ENCODE measurements at places on chromosomes 6 and 20.

DNA sequence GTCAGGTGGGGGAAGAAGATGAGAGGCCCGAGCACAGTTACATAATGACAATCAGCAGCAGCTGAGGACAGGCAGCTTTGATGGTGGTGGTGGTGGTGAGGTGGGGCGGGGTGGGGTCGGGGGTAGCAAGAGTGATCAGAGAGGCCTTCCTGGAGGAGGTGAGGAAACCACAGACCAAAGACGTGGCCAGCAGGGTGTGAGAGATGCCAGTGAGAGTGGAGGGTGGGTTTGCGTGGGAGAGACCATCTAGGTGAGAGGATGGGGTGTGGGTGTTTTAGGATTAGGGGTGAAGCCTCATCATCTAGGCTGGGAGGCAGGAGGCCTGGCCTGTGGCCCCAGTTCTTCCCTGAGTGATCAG, 76.0 kb upstream of the TOX2 start:
- DNase-seq, result no peak

- no peak for DNase-seq
These were observed 78.7 kb downstream of the DLL1 start for GRCh38 chr6:170212051-170212756.

- DNase-seq, result no peak
These were observed 249.8 kb upstream of the ID4 start for GRCh38 chr6:19587238-19587942.

GRCh38 chr6:76703786-76704185, 631.3 kb upstream of the IMPG1 start:
- DNase-seq, result no peak

DNA sequence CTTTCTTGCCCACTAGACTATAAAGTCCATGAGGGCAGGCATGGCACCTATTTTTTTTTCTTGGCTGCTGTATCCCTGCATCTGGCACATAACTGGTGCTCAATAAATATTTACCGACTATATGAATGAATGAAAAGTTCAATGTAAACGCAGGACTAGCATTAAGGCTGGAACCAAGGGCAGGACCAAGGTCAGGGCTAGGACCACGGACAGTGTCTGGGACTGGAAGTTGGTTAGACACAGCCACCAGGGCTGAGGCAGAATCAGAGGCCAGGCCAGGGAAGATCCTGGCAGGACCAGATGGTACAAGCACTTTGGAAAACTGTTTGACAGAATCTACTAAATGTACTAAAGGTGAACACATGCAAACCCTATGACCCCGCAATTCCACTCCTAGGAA, 3.7 kb downstream of the TNXB start:
- DNase-seq, result peak; percentile 50

GRCh38 chr6:151493161-151493803, 535 bp upstream of the CCDC170 start:
- DNase-seq, result peak; percentile 9

DNA sequence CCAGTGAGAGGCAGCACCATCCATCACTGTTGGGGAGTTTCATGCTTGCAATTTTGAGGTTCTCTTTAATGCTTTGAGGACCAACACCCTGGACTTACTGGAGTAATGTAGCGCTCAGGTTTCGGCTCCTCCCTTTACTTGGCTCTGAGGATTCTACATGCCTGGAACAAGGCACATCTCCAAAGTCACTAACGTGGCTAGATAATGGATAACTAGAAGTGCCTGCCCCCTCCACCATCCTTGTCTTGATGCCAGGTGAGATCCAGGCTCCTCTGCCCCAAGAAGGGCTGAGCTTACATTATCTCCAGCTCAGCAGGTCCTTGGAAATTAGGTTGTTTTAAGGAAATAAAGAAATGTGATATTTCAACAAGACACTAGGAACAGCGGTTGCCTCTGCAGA, 75.5 kb upstream of the ZNFX1 start:
- DNase-seq, result no peak

- no peak for DNase-seq
These were observed 59.6 kb upstream of the SALL4 start for GRCh38 chr20:51861726-51862466.

DNA sequence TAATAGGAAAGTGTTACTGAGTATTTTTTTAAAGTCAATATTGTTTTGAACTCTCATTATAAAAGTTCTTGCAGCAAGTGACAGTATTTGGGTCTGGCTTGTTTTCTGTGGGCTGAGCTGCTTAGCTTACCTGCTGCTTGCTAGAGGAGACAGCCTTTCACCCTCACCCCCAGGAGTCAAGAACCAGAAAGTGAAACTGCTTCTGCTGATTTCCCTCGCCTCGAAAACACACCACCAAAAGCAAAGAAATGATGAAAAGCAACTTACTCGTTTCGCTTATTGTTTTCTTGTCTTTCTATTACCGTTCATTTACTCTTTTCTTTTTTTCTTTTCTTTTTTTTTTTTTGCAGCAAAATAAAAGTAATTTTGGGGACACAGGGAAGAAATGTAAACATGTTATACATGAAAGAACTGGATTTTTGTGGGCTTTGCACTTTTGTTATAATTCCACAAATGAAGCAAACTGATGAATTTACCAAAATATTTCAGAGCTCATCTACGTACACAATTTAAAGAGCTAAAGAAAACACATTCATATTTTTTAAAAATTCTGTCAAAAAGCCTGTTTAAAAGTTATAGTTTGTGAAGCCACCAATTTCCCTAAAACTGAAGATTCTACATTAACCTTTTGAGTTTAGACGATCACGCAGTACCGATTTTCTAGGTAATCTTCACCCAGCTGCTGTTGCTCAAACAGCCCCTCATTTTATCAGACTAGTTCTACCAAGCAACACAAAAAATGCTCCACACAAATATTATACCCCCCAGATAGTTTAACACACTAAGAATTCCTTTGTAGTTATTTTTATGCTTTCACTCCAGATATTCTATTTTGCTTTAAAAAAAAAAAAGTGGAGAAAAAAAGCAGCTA, 1.7 kb downstream of the SCML4 start:
- DNase-seq, result no peak

- DNase-seq, result no peak
These were observed 13.2 kb upstream of the HMGA1 start for GRCh38 chr6:34223381-34223955.

DNA sequence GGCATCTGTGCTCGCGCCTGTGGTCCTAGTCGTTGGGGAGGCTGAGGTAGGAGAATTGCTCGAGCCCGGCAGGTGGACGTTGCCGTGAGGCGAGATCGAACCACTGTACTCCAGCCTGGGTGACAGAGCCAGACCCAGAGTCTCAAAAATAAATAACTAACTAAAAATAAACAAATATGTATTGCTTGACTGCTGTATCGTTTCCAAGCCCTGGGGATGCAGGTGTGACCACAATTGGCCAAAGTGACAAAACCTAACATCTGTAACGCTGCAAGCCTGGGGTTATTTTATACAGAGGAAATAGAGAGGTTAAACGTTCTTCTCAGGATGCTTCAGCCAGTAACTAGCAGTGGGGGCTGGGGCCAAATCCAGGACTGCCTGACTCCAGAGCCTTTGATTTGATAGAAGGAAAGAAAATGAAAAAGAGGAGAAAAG, 1.9 kb upstream of the SRSF3 start:
- no peak for DNase-seq

DNA sequence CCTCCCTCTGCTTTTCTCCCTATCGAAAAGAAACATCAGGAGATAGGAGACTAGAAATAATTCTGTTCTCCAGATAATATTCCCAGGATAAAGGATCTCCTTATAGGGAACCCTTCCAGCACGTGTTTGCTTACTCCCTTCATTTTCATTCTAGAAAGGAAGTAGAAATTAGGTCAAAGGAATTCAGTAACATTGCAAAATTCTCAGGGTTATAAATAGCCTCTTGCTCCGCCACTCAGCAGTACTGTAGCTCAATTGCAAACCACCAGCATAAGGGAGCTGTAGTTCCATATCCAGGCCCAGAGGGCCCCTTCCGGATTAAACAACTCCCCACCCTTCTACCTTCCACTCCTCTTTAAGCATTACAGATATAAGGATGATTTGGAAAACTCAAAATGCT, 6.2 kb downstream of the ELMO2 start:
- peak; percentile 65 for DNase-seq

- DNase-seq, result no peak
These were observed 107.3 kb downstream of the UST start for GRCh38 chr6:148854096-148854495.

DNA sequence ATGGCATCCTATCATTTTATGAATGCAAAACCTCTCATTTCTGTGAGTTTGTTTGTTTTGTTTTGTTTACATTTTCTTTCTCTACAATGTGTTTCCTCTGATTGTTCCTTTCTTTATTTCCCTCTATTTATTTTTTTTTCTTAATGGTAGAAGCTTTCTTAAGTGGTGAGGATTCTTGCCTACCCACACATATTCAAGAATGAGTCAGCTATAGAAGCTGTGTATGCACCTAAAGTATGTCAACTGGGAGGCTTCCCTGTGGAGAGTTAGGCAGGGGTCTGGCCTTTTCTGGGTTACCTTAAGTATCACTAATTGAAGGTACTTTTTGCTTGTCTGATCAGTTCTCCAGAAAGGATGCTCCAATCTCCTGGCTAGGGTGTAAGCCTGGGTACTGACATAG, 354.0 kb downstream of the ESR1 start:
- DNase-seq, result no peak

GRCh38 chr6:98782772-98783171, 51.6 kb upstream of the POU3F2 start:
- DNase-seq, result no peak

GRCh38 chr6:14474816-14475215, 357.2 kb downstream of the CD83 start:
- no peak for DNase-seq

DNA sequence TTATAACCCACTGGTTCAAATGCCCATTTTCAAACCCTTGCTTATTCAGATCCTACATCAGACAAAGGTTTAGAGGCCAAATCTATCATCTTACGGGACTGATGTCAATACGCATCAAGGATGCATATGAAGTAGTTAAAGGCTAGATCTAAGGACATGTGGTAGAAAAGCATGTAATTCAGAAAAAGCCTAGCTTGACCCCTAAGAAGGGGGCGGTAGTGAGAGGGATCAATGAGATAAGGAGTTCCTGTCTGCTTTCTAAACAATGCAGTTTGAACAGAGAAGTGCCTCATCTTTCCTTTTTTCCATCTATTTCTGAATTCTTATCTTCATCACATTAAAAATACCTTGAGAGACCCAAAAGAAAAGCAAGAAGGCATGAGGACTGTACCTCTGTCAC, 237.7 kb downstream of the ARHGAP18 start:
- no peak for DNase-seq

DNA sequence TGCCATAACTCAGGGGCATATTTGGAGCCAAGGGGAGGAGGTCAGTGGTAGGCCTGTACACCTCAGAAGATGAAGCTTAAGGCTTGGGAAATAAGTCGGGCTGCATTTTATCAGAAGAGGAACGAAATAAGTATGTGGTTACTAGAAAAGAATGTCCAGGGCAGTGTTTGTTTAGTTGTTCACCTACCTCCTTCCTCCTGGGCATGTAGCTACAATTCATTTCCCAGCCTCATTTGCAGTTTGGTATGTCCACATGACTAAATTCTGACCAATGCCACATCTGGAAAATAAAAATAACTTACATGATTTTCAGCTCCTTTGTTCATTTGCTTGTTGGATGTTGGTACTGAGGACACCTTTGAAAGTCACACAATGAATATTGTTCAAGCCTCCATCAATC, 294.5 kb upstream of the RGS17 start:
- DNase-seq, result no peak

DNA sequence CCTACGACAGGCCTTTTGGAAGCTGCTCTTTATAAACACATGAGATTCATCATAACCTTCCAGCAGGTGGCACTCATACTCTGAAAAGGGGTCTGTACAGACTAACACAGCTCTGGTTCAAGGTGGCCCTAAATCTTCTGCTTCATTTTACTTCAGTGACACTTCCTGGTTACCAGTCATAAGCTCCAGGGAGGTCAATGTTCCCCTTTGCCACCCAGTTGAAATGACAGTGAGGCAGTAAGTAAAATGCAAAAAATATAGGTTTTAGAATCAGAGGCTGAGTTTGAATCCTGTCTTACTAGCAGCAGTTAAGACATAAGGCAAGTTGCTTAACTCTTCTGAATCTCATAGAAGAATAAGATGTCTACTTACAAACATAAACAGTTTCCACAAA, 132.8 kb downstream of the CDK19 start:
- DNase-seq, result peak; percentile 68

DNA sequence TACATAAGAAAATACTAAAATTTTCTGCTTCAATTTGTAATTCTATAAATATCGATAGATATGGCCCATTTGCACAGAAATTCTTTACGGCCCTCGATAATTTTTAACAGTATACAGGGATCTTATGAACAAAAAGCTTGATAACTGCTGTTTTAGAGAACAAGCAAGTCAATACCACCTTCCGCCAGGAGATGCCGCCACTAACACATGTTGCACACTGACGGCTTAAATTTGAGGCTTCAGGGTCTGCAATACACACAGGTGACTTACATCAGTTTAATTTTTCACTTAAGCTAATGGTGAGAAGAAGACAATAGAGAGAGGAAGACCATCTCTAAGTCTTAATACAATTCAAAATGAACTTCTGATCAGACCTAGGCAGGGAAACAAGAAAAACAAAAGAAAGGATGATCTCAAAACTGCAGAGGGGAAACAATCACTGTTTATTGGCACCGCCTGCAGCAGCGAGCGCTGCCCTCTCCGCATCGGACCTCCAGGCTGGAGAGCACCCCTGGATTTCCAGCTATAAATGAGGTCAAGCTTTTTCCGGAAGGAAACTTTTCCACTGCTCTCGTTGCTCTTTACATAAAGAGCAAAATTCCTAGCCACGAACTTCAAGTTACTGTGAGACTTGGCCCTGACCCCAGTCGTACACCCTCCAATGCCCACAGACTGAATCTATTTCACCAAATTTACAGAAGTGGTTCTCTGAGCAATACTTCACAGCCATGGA, 53.9 kb downstream of the OTOR start:
- DNase-seq, result peak; percentile 40

DNA sequence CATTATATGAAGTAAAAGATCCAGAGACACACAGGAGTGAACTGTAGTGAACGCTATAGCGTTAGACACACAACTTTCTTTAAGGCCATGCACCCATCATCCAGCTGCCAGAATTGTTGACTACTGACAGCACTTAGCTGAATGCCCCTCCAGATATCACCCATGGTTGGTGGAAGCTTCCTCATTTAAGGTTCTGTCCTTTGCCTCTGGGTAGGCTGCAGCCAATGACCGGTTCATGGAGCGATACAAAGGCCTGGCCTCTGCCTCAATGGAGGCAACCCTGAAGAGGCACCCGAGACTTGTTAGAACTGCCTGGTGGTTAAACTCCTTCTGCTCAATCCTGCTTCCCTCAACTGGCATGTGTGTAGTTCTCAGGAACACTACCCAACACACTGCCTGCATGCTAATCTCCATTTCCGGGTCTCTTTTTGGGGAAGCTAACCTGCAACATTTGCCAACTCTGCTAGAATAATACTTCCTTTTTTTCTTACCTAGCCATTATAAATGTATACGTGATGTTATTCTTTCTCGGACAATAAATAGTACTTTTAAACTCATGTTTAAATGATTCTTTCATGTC, 49.8 kb upstream of the THEMIS start:
- no peak for DNase-seq

DNA sequence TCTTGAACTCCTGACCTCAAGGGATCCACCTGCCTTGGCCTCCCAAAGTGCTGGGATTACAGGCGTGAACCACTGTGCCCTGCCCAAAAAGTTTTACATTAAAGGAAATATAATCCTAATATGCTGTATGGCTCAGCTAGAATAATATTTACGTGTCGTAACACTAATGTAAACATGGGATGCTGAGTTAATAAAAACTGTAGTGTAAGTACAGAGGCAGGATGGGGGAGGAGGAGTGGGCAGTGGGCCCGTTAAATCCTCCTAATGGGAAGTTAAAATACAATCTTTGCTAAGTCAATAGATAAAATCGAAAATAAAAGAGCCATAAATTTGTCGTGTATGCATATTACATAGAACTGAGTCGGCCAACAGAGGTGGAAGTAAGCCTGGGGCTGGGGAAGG, 12.1 kb upstream of the IP6K3 start:
- no peak for DNase-seq
